ENCODE measurements at places on chromosomes 1 and 21.

GRCh38 chr1:240712014-240712731 lies 100.2 kb upstream of the GREM2 start:
- DNase-seq: peak; percentile 30

DNA sequence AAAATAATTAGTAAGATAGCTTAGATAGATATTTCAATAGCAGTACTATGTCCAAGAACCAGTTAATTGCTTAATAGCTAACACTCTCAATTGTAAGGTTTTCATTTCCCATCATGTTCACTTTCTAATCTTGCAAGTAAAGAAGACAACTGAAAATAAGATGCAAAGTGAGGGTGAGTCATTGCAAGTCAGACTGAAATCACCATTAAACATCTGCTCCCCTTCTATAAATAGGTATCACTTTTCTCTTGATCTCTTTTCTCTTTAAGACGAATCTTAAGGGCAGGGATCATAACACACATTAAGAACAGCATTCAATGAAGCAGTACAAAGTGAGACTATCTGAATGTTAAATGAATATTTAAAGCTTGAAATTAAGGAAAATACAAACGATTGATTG lies 40.4 kb downstream of the UBR4 start:
- peak; percentile 54 for DNase-seq

DNA sequence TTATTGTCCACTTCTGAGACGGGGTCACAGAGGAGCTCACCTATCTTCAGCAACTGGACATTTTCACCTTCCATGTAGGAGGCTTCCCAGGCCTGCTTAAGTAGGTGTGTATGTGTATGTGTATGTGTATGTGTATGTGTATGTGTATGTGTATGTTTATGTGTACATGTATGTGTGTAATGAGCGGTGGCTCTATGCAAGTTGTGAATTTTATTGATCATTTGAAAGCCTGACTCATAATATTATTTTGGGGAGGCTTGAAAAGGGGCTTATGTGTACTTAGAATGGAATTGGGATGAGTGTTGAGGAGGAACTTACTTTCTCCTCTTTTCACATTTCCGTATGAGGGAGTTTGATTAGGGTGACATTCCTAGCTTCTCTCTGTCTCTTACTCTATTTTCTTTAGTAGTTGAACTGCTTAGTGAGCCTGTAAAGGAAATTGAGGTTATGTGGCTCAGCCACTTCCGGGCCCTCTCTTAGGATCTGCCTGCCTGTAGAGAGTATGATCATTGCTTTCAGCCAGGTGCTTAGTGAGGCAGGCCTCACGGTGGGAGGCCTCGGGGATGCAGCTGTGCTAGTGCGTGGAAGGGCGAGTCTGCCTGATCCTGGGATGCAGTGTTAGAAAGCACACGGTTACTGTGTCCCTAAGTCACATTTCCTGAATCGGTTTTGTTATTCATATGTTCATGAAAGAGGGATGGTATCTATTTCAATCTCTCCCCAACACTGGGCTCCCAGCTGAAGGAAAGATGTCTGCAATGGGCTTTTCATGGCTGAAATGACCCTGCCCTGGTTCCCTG lies 61.0 kb downstream of the IER5 start:
- DNase-seq: no peak

DNA sequence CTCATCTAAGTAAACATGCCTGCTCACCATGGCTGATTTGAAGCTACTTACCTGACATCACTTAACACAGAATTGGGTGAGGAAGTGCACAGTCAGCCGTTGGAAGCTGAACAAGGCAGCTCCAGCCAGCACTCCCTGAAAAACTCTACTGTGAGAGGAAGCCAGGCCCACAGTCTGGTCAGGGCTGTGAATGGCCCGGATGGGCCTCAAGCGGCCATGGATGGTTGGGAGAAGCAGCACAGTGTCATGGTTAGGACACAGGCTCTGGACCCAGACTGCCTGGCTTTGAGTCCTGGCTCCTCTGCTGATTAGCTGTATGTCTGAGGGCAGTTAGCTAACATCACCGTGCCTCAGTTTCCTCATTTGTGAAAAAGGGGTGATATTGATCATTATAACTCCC lies 267.8 kb downstream of the GRIK3 start:
- no peak for DNase-seq

DNA sequence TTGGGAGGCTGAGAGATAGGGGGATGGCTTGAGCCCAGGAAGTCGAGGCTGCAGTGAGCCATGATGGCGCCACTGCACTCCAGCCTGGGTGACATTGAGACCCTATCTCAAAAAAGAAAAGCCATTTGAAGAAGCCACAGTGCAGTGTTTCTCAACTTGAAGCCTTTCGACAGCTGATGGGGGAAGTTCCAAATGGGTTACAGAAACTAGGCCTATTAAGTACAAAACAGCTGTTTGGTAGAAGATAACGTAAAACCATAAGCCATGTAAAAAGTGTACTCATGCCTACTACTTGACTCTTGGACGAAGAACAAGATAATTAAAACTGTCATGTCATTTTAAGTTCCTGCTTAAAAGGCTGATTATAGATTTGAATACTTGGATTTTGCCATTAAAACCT lies 16.6 kb downstream of the COPA start:
- no peak for DNase-seq

DNA sequence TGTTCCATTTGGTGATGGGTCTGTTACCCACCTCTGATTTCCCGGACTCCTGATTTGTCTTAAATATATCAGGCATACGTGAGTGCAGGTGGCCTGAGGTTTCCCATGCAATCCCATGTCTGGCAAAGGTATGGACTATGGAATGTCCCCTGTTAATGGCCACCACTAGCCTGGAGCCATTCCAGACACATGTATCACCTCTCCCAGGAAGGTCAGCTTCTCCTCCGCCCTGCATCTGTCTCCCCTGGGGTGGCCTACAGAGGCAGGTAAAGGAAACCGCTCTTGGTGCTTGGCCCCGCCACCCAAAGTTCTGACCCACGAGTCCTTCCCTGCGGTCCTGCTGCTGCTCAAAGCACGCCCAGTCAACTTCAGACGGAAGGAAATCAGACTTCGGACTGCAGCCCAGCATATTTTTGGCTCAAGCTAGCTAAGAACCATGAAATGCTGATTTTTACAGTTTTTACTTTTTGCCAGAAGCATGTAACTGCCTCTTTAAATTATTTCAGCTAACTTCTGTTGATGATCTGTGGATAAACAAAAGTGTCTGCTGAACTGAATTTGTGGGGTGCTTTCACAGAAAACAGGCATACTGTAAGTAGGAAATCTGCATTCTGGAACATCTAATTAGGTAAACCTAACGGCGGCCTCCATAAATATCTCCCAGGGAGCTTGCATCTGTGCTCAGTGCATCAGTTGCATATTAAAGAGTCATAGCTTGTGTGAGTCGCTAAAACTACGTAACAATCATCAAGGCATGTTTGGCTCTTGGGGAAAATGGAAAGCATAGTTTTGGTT lies 105.9 kb downstream of the PCP4 start:
- DNase-seq: no peak

DNA sequence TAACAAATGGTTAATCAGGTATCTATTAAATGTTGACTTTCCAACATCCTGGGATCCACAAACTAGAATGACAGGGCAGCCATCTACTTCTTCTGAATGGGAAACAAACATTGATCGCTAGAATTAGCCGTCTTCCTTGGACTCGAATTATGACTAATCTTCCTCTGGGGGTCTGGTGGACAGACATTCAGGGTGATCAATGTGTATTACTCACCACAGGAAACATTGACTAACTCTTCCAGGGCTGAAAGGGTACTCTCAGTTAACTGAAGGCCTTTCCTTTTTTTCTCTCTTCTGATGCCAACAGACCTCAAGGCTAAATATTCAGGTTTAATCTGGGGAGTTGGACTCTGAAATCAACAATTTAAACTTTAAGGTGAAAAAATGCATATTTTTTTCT lies 9.5 kb downstream of the NOL9 start:
- peak; percentile 78 for DNase-seq

DNA sequence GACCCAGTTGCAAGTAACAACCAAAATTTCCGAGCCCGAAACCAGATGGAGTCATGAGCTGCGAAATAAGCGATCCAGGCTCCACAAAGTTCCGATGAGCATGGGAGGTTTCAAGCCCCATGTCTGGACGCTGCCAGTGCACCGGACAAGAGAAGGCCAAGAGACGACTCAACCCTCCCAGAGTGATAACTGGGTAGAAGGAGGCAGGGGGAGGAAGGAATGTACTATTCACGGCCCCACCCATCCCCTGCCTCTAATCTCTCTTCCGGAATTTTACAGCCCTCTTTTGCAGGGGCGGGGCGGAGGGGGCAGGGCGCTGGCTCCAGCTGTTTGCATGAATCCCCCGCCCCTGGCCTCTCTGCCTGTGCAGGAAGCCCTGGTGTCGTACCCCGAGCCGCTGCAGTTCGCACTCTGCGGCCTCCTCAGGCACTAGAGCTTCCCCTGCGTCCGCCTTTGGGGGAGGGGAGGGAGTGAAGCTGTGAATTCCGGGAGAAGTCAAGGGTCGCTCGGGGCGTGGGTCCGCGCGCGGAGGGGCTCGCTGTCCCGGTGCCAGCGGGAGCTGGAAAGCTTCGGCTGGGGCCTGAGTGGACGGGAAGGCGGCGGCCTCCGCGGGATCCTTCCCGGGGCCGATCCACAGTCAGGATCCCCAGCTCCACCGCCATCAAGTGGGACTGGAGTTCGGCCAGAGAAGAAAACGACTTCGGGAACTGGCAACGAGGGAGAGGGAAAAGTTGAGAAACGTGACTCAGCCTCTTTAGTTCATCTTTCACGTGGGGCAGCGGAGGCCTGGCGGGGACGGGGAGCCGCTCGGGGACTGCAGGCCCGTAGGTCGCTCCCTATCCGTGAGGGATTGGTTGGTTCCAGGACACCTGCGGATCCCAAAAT lies 6.3 kb upstream of the PTP4A2 start:
- DNase-seq: peak; percentile 94

DNA sequence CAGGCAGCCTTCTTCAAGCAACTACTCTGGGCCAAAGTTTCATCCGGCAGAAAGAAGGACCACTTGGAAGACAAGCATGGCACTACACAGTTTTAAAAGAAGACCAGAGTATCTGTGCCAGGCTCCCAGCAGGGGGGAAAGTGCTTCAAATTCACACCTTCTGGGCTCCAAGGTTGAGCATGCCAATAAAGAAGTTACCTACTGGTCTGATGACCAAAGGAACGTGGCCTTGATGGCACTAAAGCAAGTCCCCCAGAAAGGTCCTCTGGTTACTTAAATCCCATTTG lies 73.5 kb downstream of the CD46 start:
- no peak for DNase-seq

DNA sequence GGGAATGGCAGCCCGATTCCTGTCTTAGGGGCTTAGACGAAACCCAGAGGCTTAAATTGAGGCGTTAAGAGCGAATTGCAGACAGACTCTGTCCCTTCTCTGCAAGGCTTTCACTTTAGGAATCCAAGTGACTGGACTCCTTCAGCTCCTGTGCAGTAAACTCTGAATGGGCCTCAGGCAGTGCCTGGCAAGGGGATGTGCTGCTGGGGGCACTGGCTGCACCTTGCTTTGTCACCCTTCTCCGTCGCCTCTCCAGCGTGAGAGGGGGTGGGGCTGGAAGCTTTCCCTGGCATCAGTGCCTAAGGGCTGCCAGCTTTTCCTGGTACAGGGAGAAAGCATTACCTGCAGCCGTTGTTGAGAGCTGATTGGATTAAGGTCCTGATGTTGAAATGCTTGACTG lies 39.9 kb upstream of the NFASC start:
- no peak for DNase-seq

- DNase-seq: peak; percentile 67
These were observed 1.4 kb downstream of the LRRC41 start for GRCh38 chr1:46301808-46302640.

DNA sequence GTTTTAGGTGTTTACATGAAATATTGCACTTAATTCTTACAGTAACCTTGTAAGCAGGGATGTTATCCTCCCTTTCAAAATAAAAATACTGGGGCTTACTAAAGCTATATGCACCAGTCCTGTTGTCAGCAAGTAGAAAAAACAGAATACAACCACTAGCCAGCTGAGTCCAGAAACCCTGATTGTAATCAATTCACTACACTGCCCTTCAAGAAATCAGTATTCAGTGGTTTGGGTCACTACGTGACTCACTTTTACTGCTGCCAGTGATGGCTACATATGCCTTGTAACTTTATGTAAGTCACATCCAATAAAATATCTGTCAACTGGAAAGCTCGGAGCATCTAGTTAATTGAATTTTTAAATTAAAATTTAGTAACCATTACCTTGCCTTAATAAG lies 376.3 kb upstream of the DEPDC1 start:
- DNase-seq: no peak

GRCh38 chr1:155241069-155241679 lies 14.1 kb downstream of the ENTREP3 start:
- peak; percentile 79 for DNase-seq

GRCh38 chr1:232985882-232986526 lies 35.6 kb downstream of the NTPCR start:
- no peak for DNase-seq

DNA sequence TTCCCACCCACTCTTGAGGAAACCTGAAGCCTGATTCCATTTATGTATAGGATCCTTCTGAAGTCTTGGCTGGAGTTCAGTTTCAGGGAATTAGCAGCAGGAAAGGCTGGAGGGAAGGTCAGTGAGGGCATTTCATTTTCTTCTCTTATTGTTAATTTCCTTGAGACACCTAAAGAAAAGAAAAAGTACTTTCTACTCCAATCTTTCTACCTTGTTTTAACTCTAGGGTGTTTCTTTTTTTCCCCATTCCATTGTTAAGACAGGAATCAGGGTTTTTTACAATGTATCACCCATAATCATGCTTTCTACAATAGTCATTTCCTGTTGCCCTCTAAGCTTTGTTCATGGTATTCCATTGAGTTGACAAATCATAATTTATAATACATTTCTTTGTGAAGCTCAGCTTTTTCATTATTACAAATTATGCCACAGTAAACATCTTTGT lies 27.4 kb downstream of the SNRPE start:
- peak; percentile 84 for DNase-seq

DNA sequence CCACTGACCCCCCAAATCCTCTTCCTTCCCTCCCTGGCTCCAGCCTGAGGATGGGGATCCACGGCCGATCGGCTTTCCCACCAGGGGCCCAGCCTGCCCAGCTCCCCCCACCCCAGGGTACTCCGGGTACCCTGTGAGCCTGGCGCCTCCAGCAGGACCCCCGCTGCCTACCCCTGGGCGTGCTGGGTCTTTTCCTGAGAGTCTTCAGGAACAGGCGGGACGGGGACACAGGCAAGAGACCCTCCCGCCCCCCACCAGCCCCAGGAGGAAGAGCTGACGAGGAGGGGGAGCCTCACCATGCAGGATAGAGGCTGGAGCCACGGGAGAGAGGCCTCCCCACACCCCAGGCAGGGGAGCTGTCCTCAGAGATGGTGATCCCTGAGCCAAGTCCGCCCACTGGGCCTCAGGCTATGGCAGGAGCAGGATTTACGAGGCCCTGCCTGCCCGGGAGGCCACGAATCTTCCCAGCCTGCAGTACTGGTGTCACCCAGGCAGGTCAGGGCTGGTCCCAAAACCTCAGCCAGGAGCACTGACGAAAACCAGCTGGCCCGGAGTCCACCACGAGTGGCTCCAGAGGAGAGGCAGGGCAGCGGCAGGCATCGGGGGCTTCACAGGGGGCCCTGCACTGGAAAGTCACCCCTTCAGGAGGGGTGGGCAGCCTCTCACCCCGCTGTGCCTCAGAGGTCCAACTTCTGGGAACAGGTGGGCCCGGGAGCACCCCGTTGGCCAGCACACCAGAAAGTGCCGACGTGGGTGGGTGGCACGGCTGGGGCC lies 58.0 kb downstream of the MEGF6 start:
- DNase-seq: no peak

GRCh38 chr1:42318601-42319000 lies 16.4 kb downstream of the FOXJ3 start:
- DNase-seq: no peak

- DNase-seq: no peak
These were observed 10.1 kb upstream of the NTPCR start for GRCh38 chr1:232940262-232940661.

- no peak for DNase-seq
These were observed 22.5 kb downstream of the JMJD4 start for GRCh38 chr1:227712648-227713047.
